ENCODE measurements at places on chromosomes 5 and 9.

GRCh38 chr5:6902094-6902493 lies 188.9 kb downstream of the TENT4A start:
- DNase-seq = no peak

GRCh38 chr5:78361631-78361993 lies 1.2 kb downstream of the SCAMP1 start:
- no peak for DNase-seq

DNA sequence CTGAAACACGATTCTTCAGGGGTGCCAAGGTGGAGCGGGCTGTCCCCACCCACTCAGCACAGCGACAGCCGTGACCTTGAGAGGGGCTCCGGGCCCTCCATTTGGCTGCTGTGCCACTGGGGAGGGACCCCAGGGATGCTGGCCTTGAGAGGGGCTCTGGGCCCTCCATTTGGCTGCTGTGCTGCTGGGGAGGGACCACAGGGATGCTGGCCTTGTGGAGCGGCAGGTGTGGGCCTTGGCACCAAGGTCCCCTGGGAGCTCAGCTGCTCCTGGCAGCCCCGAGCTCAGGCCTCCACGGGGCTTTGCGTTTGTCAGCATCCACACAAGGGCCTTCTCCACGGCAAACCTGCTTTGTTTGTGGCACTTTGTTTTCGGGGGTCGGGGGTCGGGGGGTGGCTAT lies 137.6 kb upstream of the LPCAT1 start:
- no peak for DNase-seq

DNA sequence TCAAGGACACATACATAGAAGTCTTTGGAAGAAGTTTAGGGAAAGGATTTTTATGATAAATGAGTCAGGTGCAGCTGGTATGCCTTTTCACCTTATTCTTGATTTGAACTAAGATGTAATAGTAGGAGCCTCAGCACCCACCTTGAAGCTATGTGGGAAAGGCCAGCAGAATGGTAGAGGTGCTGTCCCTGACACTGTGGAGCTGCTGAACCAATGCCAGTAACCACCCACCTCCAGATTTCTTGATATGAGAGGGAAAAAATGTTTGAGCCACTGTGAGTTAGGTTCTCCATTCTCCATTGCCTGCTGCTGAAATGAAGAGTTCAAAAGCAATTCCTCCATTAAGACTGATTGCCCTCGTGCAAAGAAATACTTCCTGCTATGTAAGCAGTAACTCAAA lies 12.2 kb upstream of the HMGCR start:
- no peak for DNase-seq

DNA sequence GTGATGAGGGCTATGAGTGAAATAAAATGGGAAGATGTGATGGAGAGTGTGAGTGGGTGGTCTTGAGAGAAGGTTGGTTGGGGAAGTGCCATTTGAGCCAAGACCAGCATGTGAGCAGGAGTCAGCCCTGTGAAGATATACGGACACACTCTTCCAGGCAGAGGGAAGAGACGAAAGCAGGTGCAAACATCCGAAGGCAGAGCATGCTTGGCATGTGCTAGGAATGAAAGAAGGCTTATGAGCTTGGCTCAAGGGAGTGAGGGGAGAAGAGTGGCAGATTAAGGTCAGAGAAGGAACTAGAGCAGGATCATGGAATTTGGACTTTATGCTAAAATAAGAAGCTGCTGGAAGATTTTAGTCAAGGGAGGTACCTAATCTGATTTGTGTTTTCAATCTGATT lies 23.6 kb upstream of the CCDC112 start:
- no peak for DNase-seq

GRCh38 chr9:126336736-126337325 lies 10.2 kb downstream of the MVB12B start:
- no peak for DNase-seq

DNA sequence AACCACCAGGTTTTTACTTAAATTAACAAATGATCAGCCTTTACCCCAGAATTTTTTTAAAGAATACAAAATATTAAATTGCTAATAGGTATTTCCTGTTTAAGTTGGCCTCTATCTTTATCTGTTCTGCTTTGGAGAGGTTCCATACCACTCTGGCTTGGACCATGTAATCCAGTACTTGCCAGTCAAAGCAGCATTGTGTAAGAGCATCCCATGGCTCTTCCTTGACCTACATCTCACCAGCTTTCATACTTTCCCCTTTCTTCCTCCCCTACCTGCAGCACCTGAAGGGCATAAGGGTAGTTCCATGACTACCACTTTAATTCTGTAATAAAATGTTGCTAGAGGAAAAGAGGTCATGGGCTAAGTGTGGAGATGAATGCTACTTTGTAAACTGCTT lies 140.8 kb upstream of the MTAP start:
- DNase-seq = no peak

DNA sequence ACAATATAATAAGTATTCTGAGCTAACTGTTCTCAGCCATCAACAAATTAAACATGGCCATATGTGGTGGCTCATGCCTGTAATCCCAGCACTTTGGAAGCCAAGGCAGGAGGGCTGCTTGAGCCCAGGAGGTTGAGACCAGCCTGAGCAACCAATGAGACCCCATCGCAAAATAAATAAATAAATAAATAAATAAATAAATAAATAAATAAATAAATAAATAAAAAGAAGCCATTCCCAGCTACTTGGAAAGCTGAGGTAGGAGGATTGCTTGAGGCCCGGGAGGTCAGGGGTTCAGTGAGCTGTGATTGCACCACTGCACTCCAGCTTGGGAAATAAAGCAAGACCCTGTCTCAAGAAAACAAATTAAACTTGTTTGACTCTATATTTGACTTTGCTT lies 1256.4 kb downstream of the EFNA5 start:
- DNase-seq = no peak

- no peak for DNase-seq
Measured at GRCh38 chr9:106025453-106025852, 331.1 kb downstream of the TMEM38B start.

DNA sequence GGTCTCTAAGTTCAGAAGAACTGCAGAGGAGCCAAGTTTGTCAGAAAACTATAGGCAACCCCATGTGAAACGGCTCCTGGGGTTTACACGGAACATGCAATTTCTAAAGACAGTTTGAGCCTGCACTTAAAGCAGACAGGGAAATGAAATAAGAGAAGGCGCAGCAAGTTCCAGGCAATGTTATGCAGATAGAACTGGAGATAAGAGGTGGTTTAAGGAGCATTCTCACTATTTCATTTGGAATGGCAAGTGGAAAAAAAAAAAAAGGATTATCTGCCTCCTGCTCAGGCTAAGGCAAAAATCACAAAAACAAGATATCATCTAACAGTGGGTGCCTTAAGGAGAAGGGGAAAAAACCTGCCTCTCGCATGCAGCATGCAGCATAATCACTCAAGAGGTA lies 2252.4 kb downstream of the MAT2B start:
- no peak for DNase-seq

GRCh38 chr5:52443187-52443586 lies 344.5 kb upstream of the ITGA1 start:
- DNase-seq = no peak

DNA sequence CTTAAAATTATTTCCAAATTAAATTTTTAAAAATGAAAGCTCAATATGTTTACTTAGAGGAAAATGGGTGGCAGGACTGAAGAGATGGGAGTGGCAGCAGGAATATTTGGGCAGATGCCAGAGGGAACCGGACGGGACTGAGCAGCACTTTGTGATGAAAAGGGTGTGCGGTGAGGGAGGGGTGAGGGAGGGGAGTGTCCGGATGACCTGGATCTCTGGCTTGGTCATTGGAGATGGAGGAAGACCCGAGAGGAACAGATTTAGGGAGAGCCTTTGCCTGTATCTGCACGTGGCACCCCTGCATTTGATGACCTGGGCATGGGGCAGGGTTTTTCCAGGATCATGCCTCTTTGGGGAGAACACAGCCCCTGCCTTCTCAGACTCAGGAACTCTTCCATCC lies 201.1 kb upstream of the MVB12B start:
- no peak for DNase-seq

- no peak for DNase-seq
Measured at GRCh38 chr5:58182287-58182841, 277.5 kb downstream of the PLK2 start.

DNA sequence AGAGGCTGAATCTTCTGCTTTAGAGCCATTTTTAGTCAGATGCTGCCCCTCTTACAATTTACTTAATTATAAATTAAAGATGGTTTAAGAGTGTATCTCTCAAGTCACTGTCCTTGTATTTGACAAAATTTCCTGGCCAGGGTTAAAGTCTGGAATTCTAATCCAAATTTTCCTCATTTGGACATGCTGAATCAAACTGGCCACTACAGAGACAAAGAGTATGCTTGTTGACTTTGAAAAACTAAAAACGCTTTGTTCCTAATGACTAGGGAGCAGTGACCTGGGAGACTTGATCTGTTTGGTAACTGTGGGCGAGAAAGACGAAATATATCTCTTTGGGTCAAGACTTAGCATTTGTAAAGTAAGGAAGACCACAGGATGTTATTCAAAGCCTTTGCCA lies 303.2 kb downstream of the ZSWIM6 start:
- DNase-seq = no peak

GRCh38 chr5:34599471-34600117 lies 56.5 kb upstream of the RAI14 start:
- DNase-seq = no peak

- no peak for DNase-seq
Measured at GRCh38 chr9:15977438-15977837, 424.6 kb downstream of the CCDC171 start.

GRCh38 chr9:120768247-120768646 lies 25.0 kb downstream of the FBXW2 start:
- no peak for DNase-seq

- no peak for DNase-seq
Measured at GRCh38 chr9:6443661-6444060, 30.7 kb downstream of the UHRF2 start.

DNA sequence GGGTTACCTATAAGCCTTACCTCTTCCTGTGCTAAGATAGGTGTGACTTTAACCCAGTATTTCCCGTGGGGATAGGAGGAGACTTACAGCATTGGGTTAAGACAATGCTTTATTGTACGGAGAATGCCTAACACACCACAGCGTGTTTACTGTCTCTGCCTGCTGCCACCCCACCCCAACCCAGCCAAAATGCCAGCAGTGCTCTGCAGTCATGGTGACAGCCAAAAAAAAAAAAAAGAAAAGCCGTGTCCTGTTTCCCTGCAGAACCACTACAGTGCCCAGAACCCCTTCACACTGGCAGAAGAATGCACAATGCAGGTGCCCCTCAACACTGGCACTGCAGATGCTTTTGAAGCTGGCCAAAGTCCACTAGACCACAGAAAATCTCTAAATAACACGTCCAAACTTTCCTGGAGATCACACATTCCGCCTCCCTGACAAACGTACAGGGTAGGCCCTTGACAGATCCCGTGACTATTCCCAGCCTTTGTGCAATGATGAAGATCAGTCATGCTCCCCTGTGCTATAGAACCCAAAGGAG lies 102.2 kb downstream of the SERINC5 start:
- DNase-seq = no peak

GRCh38 chr5:36896476-36896875 lies 19.9 kb downstream of the NIPBL start:
- DNase-seq = no peak

Measured in effector memory CD4-positive, alpha-beta T cell (primary cell).